Type B pancreatic cell (in vitro differentiated cells): ENCODE measurements at places on chromosomes 4 and X. TPM values are rescaled to one million over a fixed set of nuclear protein-coding genes. Genes with fewer than 3 reads are reported as not detected.

GRCh38 chr4:8882239-8882638 is 10.6 kb upstream of the HMX1 start:
- no peak for DNase-seq

- DNase-seq: no peak
Measured at GRCh38 chr4:7067126-7067451, 775 bp downstream of the GRPEL1 start.

The HELT gene
- 0.36 TPM in 1 of 2 replicates, not detected in the other for total RNA-seq

The SULT1B1 gene
- 2.5 and 4.4 TPM in 2 replicates for total RNA-seq

The GUCY1A1 gene
- total RNA-seq: 6.2 and 8.6 TPM in 2 replicates

The SNX25 gene
- total RNA-seq: 9.4 and 11.2 TPM in 2 replicates

The UGT2B11 gene
- total RNA-seq: 0.56 and 1.2 TPM in 2 replicates

DNA sequence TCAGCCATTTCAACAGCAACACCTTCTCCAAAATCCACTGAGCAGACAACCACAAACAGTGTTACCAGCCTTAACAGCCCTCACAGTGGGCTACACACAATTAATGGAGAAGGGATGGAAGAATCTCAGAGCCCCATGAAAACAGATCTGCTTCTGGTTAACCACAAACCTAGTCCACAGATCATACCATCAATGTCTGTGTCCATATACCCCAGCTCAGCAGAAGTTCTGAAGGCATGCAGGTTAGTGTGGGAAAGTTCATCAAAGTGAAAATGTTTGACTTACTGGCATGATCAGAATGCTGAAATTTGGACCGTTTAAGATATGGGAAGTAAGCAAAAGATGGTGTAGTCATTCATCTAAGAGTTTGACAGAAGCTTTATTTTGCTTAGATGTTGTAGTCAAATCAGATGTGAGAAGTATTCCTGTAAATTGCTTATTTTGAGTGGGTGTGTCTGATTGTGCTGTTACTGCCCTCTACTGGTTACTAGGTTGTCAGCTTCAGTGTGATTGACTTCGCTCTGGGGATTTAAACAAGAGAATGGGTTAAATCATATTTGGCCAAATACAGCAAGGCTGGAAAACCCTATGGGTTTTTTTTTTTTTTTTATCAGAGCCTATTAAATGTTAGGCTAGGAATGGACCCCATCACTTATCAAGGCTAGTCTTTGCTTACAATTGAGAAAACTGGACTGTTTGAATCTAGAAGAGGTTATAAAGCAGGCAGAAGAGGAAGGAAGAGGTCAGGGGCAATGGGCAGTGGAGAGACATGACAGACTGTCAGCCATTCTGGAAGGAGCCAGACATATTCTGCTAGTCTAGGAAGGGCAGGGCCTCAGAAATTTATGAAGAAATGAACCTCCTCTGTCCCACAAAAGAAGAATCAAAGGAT is 130.3 kb downstream of the DIPK2B start:
- no peak for DNase-seq

GRCh38 chr4:11626066-11626465 is 197.4 kb upstream of the HS3ST1 start:
- DNase-seq: no peak

- DNase-seq: no peak
Measured at GRCh38 chrX:153651540-153652079, 4.6 kb downstream of the DUSP9 start.

GRCh38 chr4:33302321-33302720 is 2582.2 kb downstream of the PCDH7 start:
- DNase-seq: no peak

DNA sequence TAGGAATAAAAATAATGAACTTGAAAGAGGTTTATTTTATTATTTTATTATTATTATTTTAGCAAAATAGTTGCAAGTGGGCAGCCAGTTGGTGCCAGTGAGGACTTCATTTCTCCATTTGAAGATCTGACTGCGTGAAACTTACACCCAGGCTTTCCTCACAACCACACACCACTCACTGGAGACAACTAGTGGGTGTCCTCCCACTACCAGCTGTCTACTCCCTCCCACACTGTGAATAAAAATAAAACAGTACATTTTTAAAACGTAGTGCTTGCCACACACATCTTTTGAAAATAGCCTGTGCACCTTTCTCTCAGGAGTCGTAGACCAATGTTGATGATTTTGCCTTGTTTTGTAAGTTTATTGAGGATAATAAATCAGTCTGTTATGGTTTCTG is 7.4 kb downstream of the FGF13 start:
- no peak for DNase-seq

The MAOB gene
- total RNA-seq: 5.5 and 20.8 TPM in 2 replicates

- DNase-seq: no peak
Measured at GRCh38 chrX:107577933-107578332, 50.4 kb upstream of the PRPS1 start.

The MND1 gene
- total RNA-seq: 3.8 and 15.2 TPM in 2 replicates
